ENCODE measurements at places on chromosomes 11 and 22.
A peak's percentile ranks its signal among the peaks of the same experiment; 100 is the strongest.

GRCh38 chr11:123103326-123103980 lies 41.5 kb upstream of the HSPA8 start:
- H3K4me1 ChIP-seq: peaks cover 20% of the 10 kb centered on the region
- H3K27ac ChIP-seq: no peak overlapping the region
- peak; percentile 19 for DNase-seq
- H3K4me3 ChIP-seq: no peak overlapping the region

- H3K36me3 ChIP-seq: no peaks in the 10 kb centered on the region
- no peak overlapping the region for H3K4me3 ChIP-seq
- no peaks in the 10 kb centered on the region for H3K4me1 ChIP-seq
- H3K27ac ChIP-seq: no peak overlapping the region
- DNase-seq: no peak
- peaks cover 27% of the 10 kb centered on the region for H3K27me3 ChIP-seq
Observed at GRCh38 chr11:107750313-107750712, 38.5 kb upstream of the SLN start.

DNA sequence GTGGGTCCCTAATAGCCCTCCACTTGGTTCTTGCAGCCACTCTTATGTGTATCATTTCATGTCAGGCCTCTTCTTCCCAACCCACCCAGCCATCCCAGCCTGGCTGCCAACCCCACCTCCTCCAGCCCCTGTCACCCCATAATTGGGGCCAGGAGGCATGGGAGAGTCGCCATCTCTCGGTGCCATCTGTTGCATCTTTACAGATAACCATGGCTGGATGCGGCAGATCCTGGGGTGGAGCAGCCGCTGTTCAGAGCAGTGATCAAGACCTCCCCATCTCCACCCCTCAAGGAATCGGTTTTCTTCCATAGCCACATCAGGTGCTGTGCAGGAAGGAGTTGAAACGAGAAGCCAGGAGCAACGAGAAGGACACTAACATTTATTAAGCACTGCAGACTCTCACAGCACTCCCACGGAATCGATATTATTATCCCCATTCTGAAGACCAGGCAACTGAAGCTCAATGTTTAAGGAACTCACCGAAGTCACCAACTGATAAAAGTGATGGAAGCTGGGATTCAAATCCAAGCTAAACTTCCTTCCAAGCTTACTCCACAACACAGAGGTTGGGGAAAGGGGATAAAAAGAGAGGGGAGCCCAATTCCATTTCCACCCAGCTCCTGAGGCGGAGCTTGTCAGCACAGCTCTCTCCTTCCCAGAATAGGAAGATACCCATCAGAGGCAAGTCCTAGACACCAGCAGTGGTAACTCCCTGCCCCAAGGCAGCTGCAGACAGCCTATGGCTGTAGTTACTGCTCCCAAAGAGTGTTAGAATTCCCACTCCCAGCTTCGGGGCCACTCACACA lies 2.7 kb downstream of the SLC43A1 start:
- peaks cover 33% of the 10 kb centered on the region for H3K4me1 ChIP-seq
- peaks cover 5% of the 10 kb centered on the region for H3K36me3 ChIP-seq
- peak overlapping the region; percentile 98 for H3K4me3 ChIP-seq
- DNase-seq: no peak

GRCh38 chr11:90220391-90220790 lies 2.5 kb downstream of the CHORDC1 start:
- peak overlapping the region; percentile 98 for H3K4me3 ChIP-seq
- no peaks in the 10 kb centered on the region for H3K27me3 ChIP-seq
- H3K36me3 ChIP-seq: peaks cover 19% of the 10 kb centered on the region
- no peak for DNase-seq
- peaks cover 69% of the 10 kb centered on the region for H3K4me1 ChIP-seq

GRCh38 chr22:43277091-43277490 lies 66.1 kb downstream of the SCUBE1 start:
- no peaks in the 10 kb centered on the region for H3K27me3 ChIP-seq
- H3K4me1 ChIP-seq: peaks cover 7% of the 10 kb centered on the region
- no peak for DNase-seq
- H3K36me3 ChIP-seq: no peaks in the 10 kb centered on the region
- no peak overlapping the region for H3K27ac ChIP-seq

GRCh38 chr11:95067841-95068219 lies 1.1 kb downstream of the SRSF8 start:
- H3K4me1 ChIP-seq: peaks cover 35% of the 10 kb centered on the region
- H3K4me3 ChIP-seq: peak overlapping the region; percentile 100
- peak overlapping the region; percentile 99 for H3K27ac ChIP-seq
- no peak for DNase-seq

DNA sequence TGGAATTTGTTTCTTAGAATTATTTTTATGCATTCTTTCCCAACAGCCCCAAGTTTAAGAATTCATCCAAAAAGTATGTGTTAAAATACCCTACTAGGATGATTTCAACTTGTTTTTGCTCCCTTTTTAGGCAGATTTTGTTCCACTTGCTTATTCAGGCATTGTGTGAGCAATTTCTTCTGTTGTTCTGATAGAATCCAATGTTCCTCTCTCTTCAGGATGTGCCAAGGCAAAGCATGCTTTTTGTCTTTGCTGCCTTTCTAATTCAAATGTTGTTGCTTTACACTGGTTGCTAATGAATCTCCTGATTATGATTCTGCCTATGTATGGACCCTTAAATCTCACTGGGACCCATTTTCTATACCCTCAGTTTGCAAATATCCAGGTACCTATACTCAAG lies 131.2 kb upstream of the ARHGAP42 start:
- DNase-seq: no peak
- no peak overlapping the region for H3K27ac ChIP-seq
- no peaks in the 10 kb centered on the region for H3K4me1 ChIP-seq
- no peak overlapping the region for H3K4me3 ChIP-seq

- H3K36me3 ChIP-seq: no peaks in the 10 kb centered on the region
- no peaks in the 10 kb centered on the region for H3K27me3 ChIP-seq
- DNase-seq: no peak
- H3K4me1 ChIP-seq: peaks cover 18% of the 10 kb centered on the region
- no peak overlapping the region for H3K4me3 ChIP-seq
Observed at GRCh38 chr11:77397631-77398030, 76.3 kb downstream of the PAK1 start.

- H3K27me3 ChIP-seq: peaks cover 13% of the 10 kb centered on the region
- no peaks in the 10 kb centered on the region for H3K4me1 ChIP-seq
- no peak overlapping the region for H3K4me3 ChIP-seq
- no peaks in the 10 kb centered on the region for H3K36me3 ChIP-seq
- no peak overlapping the region for H3K27ac ChIP-seq
- DNase-seq: no peak
Observed at GRCh38 chr22:32967386-32968101, 90.6 kb downstream of the SYN3 start.

DNA sequence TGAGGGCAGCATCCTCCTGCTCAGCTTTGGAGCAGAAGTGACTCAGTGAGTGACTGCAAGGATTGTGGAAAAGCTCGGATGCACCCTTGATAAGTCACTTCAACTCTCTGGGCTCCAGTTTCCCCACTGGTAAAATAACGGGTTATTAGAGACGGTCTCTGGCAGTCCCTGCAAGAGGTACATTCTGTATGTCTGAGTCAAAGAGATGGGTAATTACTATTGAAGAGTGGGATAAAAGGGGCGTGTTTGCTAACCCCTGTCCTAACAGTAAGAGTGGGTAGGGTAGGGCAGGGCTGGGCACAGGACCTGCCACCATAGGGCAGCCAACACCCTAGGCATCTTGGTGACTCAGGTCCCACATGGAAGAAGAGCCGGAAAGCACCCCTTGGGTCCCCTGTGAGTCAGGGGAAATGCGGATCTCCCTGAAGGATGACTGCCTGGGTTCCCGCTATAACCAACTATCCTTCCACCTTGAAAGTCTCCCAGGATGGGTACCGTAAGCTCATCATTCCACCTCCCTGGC lies 7.3 kb upstream of the AHNAK start:
- H3K27ac ChIP-seq: no peak overlapping the region
- DNase-seq: no peak
- H3K4me3 ChIP-seq: peak overlapping the region; percentile 80
- H3K4me1 ChIP-seq: peaks cover 91% of the 10 kb centered on the region

GRCh38 chr11:28043930-28044709 lies 63.8 kb downstream of the KIF18A start:
- no peaks in the 10 kb centered on the region for H3K4me1 ChIP-seq
- H3K27ac ChIP-seq: no peak overlapping the region
- H3K36me3 ChIP-seq: peaks cover 3% of the 10 kb centered on the region
- no peak for DNase-seq
- no peak overlapping the region for H3K4me3 ChIP-seq

GRCh38 chr11:41449483-41450050 lies 9.9 kb downstream of the LRRC4C start:
- no peak overlapping the region for H3K27ac ChIP-seq
- H3K4me3 ChIP-seq: no peak overlapping the region
- no peaks in the 10 kb centered on the region for H3K27me3 ChIP-seq
- no peaks in the 10 kb centered on the region for H3K36me3 ChIP-seq
- no peaks in the 10 kb centered on the region for H3K4me1 ChIP-seq
- no peak for DNase-seq

GRCh38 chr11:70068345-70068744 lies 9.8 kb upstream of the ANO1 start:
- peaks cover 3% of the 10 kb centered on the region for H3K4me1 ChIP-seq
- H3K27me3 ChIP-seq: peaks cover 57% of the 10 kb centered on the region
- H3K4me3 ChIP-seq: no peak overlapping the region
- no peaks in the 10 kb centered on the region for H3K36me3 ChIP-seq
- DNase-seq: no peak
- no peak overlapping the region for H3K27ac ChIP-seq

DNA sequence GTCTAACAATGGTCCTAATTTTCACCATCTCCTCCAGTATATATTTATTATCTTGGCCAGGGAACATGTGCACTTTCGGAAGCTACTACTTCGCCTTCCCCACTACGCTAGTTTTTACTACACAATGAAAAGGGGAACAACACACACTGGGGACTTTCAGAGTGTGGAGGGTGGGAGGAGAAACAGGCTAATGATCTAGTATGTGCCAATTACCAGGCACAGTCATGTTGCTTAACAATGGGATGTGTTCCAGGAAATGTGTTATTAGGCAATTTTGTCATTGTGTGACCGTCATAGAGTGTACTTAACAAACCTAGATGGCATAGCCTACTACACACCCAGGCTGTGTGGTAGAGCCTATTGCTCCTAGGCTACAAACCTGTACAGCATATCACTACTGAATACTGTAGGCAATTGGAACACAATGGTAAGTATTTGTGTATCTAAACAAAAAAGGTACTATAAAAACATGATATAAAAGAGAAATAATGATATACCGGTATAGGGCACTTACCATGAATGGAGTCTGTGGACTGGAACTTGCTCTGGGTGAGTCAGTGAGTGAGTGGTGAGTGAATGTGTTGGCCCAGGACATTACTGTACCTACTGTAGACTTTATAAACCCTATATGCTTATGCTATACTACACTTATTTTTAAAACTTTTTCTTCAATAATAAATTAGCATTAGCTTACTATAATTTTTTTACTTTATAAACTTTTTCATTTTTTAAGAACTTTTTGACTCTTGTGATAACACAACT lies 20.1 kb upstream of the CUL5 start:
- H3K36me3 ChIP-seq: no peaks in the 10 kb centered on the region
- no peak for DNase-seq
- no peak overlapping the region for H3K27ac ChIP-seq
- H3K4me3 ChIP-seq: no peak overlapping the region
- H3K27me3 ChIP-seq: no peaks in the 10 kb centered on the region
- no peaks in the 10 kb centered on the region for H3K4me1 ChIP-seq

DNA sequence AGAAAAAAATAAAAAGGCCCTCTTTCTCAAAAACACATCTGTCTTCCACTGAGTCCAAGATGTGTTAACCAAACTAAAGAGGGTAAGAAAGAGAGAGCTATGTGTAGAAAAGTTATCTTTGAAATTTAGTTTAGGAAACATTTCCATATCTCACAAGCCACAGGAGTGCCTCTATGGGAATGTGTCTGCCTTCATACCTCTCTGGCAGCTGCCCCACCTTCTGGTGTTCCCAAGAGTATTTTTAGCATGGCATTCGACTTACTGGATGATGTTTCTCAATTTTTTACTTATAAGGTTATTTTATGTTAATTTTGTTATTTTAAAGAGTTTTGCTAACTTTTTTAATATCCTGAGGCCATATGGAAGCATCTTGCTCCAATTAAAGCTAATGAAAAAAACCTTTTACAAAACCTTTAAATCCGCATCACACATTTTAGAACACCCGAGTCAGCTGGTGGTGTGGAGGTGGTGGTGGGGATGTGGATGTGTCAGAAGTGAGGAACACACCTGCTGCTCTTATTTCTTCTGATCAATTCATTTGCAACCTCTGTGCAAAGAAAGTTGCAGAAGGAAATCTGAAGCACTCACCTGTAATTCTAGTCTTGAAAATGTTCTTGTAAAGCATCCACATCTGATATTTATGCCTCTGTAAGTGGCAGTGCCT lies 112.2 kb downstream of the NCAM1 start:
- H3K27ac ChIP-seq: no peak overlapping the region
- no peak for DNase-seq
- no peaks in the 10 kb centered on the region for H3K4me1 ChIP-seq
- H3K4me3 ChIP-seq: no peak overlapping the region
- H3K36me3 ChIP-seq: no peaks in the 10 kb centered on the region
